ENCODE measurements at places on chromosomes 13 and 19.
A peak's percentile ranks its signal among the peaks of the same experiment; 100 is the strongest.

GRCh38 chr19:12527034-12527836 is 24.0 kb downstream of the ZNF564 start:
- no peak for DNase-seq

- DNase-seq: no peak
Measured at GRCh38 chr19:28224441-28224840, 988.5 kb downstream of the UQCRFS1 start.

DNA sequence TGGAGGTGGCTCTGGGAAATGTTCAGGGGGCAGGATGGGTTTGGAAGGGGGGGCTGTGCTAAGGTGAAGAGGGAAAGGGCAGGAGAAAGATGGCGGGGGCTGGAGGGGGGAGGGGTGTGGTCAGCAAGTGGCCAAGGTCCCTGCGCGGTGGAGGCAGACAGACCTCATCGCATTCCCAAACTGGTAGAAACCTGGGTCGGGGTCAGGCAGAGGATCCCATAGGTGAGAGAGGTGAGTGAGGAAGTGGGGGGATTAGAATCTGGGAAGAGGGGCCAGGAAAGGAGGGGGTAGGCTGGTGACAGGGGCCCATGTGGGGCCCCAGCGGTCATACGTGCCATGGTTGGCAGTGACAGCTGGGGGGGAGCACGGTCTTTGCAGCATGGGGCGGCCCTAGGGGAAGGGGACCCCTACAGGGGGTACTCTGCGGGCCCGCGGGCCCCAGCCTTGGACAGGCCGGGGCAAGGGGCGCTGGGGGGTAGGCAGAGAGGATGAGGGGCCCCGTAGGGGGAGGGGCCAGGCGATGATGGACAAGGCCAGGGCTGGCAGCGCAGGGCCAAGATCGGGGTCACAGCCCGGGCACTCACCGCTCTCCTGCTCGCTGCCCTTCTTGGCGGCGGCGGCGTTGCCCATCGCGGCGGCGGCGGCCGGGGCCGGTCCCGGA is 514 bp downstream of the PRKACA start:
- DNase-seq: peak; percentile 59

DNA sequence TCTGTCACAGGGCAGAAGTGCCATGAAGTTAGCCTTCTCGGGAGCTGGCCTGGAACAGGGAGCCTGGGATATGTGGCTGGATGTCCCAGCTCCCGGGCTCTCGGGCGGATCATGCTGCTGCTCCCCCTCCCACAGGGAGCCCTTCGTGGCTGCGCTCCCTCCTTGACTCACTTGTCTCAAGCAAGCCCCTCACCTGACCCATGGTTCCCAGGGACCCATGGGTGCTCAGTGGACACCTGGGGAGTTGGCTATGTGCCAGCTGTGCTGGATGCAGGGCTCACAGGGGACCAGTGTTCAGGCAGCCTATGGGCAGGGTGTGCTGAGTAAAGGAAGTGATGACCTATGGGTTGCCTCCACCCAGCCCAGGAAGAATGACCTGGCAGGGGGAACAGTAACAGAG is 213.1 kb upstream of the SGCG start:
- no peak for DNase-seq

- DNase-seq: no peak
Measured at GRCh38 chr13:95630593-95630992, 13.9 kb downstream of the DZIP1 start.

- DNase-seq: no peak
Measured at GRCh38 chr13:73268306-73268705, 209.5 kb downstream of the KLF5 start.

GRCh38 chr13:46593398-46593797 is 40.4 kb downstream of the LRCH1 start:
- DNase-seq: no peak

DNA sequence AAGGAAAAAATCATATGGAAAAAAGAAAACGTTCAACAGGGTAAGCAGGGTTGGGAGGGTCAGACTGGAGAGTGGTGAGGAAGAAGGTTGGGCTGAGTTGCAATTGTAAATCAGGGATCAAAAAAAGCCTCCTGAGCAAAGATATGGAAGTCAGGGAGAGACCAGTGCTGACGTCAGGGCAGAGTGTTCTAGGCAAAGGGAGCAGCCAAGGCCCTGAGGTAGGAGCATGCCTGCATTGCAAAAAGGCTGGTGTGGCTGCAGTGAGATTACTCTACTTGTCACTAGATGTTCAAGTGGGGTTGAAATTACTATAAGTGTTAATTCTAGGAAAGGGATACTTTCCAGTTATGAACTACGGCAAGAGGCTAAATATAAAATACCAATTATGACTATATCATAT is 562.0 kb downstream of the MYO16 start:
- DNase-seq: no peak

DNA sequence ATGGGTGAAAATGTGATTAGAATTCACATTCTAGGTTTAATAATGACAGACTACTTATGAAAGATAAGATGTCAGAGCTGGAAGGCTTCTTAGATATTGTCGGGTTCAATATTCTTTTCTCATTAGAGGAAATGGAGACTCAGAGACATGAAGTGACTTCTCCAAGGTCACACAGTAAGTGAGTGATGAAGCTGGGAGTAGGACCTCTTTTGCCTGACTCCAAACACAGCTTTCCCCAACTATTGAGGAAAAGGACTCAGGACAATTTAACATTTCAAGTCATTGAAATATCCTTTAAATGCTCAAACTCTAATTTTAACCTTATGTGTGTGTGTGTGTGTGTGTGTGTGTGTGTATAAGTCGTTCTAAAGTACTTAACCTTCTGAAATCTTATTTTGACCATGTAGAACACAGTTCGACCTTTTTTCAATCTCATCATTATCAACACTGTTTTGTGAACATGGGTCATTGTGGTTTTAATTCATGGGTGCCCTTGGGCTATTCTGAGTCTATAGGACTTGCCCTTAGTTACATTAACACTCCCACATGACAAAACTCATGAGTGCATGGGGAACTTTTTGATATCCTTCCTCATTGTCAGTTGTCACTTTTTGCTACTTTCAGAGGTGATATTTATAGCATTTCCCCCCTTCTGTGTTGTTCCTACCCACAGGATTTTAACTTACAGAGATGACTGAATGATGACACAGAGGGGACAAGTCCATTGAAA is 53.0 kb downstream of the LRCH1 start:
- no peak for DNase-seq

DNA sequence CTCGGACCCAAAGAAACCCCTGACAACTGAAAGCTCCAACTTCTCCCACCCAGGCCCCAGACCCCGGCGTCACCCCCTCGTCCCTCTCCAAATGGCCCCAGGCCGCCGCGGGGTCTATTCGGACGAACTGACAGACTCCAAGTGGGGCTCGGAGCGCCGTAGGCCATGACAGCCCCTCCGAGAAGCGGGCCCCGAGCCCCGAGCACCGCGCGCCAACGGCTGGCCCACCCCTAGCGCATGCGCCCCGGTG is 360 bp downstream of the DDX39A start:
- DNase-seq: peak; percentile 91

- no peak for DNase-seq
Measured at GRCh38 chr13:110649551-110649950, 34.2 kb downstream of the NAXD start.

DNA sequence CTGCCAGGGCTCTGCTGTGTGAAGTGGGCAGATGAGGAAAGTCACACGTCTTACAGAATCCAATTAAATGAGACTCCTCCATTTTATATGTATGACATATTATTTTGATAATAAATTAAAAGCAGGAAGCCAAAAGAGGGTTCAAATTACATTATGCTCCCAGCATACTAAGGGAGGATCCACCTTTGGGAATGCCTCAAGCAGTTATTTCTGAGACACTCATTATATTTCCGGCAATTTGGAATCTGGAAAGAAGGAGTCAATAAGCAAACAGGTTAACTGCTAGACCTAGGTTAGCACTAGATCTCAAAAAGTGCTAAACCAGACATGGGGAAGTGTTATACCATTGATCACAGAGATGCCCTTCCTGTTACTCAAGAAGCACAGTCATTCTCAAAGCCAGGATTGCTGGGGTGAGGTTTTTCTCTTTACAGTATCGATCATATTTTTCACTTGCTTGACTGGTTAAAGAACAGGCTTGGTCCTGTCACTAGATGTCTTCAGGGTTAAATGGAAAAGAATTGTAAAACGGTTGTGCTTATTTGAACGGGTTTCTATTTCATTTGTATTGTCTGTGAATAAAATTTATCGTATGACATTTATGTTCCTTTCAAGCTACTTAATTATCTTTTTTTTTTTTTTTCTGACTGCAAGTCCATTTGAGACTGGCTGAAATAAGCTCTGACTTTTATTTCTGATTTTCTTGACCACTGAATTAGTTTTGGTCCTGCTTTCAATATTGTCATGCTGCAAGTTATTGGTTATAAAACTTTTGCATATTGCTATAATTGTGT is 523.2 kb downstream of the KLF12 start:
- no peak for DNase-seq

DNA sequence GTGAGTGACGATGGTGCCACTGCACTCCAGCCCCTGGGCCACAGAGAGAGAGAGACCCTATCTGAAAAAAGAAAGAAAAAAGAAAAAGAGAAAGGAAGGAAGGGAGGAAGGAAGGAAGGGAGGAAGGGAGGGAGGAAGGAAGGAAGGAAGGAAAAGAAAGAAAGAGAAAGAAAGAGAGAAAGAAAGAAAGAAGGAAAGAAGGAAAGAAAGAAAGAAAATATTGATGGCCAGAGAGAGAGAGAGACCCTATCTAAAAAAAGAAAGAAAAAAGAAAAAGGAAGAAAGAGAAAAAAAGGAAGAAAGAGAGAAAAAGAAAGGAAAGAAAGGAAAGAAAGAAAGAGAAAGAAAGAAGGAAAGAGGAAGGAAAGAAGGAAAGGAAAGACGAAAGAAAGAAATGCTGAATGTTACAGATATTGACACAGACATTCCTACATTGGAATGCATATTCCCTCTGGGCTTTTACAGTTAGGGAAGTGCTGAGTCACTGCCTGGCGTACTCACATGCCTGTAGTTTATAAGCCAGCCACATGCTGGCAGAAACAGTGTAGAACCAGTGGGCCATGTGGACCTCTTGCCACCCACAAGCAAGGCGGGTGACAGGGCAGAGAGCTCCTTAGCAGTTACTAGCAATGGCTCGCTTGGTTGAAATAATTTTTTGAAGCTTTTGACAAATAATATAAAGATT is 34.6 kb upstream of the SLC46A3 start:
- no peak for DNase-seq

- DNase-seq: no peak
Measured at GRCh38 chr19:6425732-6426620, 1.4 kb upstream of the KHSRP start.

GRCh38 chr19:8366961-8367326 is 3.0 kb downstream of the ANGPTL4 start:
- no peak for DNase-seq

DNA sequence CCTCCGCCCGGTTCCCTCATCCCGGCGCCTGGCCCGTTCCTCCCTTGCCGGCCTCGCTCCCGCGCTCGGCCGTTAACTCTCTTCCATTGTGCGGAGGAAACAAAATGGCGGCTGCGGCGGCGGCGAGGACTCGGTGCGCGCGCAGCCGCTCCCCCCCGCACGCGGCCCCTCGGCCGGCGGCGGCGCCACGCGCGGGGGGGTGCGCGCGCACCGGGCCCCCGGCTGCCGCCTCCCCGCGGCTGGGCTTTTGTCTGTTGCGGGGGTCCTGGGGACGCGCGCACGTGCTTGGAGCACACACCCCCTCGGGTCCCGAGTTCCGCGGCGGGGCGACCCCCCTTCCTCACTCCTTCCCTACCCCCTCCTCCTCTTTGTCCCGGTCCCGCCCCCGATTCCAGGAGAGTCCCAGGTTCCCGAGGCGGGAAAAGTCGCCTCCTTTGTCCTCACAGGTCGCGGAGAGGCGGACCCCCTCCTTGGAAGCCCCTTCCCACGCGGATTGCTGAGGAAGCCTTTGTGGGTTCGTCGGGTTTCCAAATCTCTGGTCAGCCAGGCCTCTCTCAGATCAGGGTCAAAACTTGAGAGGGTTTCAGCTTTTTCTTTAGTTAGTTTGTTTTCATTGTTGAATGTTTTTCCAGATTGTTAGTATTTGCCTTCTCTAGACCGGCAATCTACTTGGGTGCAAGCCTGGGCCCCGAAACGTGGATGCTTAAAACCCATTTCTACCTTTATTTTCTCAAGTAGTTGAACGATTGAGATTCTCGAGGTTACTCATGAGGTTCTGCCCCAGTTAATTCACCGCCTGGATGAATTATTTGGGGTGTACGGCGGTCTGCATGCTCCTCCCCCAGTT is 687 bp downstream of the ILF3 start:
- peak; percentile 94 for DNase-seq

DNA sequence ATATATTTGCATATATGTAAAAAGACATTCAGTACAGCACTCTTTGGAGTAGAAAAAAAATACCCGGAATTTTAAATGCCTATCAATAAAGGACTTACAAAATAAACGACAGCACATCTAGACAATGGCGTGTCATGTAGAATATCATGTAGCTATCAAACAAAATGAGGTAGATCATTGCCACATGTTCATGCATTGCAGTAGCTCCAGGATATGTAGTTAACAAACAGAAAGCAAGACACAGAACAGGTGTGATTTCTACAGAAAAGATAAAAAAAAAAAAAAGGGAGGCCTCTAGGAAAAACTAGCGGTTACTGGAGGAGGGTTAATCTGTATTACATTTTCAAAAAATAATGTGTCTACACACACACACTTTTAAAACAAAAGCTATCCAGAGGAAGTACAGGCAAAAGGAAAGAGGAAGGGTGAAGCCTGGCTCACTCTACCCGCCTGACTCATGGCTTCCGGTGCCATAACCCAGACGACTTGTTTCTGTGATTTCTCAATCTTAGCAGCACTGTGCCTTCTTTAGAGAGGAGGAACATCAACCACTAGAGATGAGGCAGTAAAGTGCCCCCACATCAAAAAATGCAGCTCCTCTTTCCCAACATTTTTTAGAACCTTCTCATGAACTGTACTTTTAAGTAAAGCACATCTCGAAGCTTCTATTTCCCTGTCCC is 6.9 kb downstream of the KCTD12 start:
- DNase-seq: no peak

DNA sequence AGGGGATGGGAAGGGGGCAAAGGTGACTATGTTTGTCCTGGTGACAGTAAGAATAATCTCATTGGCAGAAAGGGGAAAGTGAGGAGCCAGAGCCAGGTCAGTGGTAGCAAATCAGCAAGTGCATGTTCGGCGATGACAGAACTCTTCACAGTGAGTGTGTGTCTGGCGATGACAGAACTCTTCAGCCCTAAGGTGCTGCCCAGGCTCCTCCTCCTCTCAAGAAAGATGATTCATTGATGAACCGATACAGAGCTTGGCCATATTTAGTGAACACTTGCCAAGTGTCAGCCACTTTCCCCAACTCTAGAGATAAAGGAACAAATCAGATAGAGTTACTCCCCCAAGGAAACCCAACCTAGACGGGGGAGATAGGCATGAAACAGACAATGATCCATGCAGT is 199.3 kb upstream of the UBL3 start:
- no peak for DNase-seq
